Activated CD4-positive, alpha-beta T cell treated with anti-CD3 and anti-CD28 coated beads for 24 hours (primary cell): ENCODE measurements at places on chromosomes 3 and 15.

GRCh38 chr3:110311541-110311940 lies 760.1 kb upstream of the NECTIN3 start:
- DNase-seq = no peak

DNA sequence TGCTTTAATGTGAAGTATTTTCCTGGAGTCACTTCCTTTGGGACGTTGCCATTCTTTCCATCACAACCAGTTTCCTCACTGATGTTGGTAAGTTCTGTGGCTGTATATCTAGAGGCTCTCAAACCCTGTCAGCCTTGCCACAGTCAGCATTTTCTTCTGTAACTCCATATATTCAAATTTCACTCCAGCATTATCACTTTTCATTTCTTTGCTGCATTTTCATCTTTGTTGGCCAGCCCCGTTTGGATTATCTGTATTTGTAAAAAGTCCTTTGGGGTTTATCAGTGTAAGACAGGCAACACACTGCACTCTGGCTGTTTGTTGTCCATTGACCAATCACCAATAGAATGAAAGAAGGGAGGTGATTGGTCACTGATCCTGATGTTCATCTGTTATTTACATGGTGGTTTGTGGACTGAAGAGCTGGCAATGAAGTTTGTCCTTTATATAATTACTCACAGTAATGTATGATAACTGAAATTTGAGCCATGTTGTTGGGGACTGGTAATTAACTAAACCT lies 20.3 kb downstream of the GMPS start:
- DNase-seq = no peak

- DNase-seq = no peak
Observed at GRCh38 chr3:14568269-14568668, 28.1 kb upstream of the GRIP2 start.

DNA sequence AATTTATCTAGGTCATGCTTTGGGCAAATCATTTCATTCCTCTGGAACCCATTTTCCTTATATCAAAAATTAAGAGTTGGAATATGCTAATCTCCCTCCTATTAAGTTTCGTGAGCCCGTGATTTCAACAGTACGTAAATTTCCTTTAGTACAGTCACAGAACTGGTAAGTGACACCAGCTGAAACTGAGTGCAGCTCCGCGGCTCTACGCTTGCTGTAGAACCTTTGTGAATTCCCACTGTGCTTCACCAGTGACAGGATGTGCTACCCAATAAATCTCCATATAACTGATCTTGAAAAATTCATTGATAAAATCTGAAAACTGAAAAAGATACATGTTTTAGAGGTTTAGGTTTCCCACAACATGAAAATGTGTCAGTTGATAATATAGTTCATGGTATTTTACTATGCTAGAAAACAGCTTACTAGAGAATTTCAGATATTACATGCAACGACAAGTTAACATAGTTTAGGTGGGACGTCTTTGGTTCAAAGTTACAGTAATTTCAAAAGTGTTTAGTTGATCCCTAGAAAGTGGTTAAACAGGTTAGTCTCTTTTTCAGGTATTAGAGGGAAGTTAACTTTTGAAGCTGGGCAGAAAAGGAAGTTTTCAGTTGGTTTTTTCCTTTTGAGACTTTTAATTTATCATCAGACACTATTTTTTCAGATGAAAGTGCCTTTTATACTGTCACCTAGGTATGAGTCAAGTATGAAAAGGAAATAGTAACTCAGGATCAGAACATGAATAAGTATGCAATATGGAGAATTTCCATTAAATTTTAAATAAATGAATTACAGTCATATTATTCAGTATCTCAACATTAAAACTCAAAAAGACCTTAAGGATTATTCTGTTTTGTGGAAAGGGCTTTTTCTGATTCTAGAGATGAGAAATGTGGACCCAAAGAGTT lies 57.0 kb downstream of the PPARG start:
- no peak for DNase-seq
